ENCODE measurements at places on chromosomes 3 and 15.

- no peak for DNase-seq
Measured at GRCh38 chr3:123749711-123750110, 134.4 kb downstream of the MYLK start.

DNA sequence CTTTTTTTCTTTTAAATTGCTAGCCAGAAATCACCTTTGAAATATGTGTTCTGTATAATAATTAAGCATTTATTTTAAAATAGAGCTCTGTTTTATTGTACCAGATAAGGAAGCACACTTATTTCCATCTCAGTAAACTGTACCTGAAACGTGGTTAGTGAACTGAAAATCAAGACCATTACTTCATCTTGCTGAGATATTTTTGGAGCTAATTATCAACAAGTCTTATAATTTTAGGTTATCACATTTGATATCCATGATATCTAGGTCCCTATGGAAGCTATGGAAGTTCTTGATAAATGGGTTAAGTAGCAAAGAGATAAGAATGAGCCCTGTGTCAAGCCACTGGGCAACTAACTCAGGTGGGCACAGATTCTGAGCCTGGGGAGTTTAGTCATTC lies 187.2 kb downstream of the NFKBIZ start:
- no peak for DNase-seq

DNA sequence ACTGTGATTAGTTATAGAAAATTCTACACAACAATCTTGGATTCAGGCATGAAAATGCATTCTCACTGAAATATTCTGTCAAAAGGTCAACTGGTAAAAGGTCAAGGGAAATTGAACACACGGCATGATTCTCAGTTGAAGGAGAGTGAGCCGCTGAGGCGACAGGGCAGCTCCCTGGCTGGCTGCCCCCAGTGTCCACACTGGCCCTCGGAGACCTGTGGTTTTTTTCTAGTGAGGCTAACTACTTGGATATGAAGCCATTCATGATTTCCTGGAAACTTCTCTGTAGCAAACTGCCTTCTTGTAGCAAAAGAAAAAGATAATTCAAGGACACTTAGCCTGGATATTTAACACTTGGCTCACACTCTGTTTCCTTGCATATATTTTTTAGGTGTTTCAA lies 37.2 kb downstream of the AADACL2 start:
- DNase-seq: no peak

- DNase-seq: no peak
Measured at GRCh38 chr3:160879859-160880258, 123.8 kb downstream of the PPM1L start.

DNA sequence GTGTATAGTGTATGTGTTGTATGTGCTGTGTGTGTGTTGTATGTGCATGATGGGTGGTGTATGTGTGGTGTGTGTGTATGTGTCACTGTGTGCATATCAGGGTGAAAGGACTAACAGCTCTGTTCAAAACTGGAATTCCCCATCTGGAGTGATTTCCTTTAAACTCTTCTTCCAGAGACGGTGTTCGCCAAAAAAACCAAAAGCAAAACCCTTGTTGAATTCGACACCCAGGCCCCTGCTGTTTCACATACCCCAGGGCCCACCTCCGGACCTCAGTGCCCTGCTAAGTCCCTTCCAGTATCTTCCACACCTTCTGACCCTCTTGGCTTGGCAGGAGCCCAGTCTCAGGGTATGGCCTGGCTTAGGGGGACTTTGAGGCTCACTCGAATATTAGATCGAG lies 44.9 kb upstream of the SEC13 start:
- DNase-seq: no peak

DNA sequence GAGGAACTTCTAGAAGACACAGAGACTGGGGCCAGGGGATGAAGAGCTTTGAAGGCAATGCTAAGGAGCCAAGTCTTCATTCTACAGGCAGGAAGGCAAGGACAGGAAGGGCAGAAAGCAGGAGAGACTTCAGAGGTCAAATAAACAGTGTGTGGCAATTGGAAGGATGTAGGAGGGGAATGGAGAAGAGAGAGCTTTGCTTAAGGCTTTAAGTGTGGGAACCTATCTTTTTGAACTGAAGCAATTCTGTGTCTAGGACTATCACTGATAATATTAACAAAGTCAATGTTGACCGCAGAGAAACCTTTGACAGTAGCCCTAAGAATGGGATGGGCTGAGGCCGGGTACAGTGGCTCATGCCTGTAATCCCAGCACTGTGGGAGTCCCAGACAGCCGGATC lies 325.0 kb downstream of the FOXP1 start:
- DNase-seq: no peak

DNA sequence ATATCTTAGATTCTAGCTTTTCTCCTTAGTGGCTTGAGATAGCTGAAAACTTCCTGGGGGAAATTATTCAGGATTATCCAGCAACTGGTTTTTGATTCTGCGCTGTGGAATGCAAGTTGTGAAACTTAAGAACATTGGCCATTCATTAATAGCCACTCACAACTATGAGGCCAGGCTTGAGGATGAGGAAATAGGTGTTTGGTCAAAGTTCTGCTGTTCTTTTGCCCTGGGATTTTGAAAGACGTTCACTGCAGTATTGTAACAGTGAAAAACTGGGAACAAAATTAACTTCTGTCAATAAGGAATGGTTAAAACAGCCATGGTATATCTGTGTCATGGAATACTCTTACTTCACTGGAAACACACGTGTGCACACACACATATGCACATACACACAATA lies 44.1 kb downstream of the CTXND1 start:
- no peak for DNase-seq

- no peak for DNase-seq
Measured at GRCh38 chr3:159960188-159961148, 28.2 kb upstream of the IL12A start.

- DNase-seq: peak; percentile 64
Measured at GRCh38 chr15:43225201-43225949, 4.6 kb upstream of the EPB42 start.

GRCh38 chr15:94610069-94610468 lies 378.7 kb downstream of the MCTP2 start:
- DNase-seq: no peak

DNA sequence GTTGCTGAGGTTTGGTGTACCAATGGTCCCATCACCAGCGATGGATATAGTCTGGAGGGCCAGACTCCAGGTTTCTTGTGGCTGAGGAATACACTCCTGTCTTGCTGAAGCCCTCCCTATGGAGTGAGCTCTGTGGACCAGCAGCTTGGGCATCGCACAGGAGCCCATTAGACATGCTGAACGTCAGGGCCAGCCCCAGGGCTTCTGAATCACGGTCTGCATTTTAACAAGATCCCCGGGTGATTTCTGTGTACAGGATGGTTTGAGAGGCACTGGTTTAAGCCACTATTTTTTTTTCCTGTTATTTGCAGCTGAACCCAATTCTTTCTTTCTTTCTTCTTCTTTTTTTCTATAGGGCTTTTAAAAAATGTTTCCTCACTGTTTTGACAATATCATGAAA lies 69.5 kb upstream of the XCR1 start:
- no peak for DNase-seq

DNA sequence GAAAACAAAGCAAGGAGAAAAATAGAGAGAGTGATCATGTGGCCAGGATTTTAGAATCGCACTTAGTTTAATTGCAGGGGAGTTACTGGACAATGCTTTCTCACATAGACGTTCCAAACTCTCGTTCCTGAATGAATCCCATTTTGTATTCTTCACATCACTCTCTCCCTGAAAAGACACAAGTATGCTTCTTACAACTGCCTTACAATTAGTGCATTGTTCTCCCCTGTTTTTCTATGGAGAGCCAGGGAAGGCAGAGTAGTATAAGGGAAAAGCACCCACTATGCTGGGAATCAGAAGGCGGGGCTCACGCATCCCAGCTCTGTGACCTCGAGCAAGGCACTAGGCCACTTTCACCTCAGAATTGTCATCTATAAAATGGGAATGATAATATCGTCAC lies 14.4 kb downstream of the TMOD2 start:
- no peak for DNase-seq

DNA sequence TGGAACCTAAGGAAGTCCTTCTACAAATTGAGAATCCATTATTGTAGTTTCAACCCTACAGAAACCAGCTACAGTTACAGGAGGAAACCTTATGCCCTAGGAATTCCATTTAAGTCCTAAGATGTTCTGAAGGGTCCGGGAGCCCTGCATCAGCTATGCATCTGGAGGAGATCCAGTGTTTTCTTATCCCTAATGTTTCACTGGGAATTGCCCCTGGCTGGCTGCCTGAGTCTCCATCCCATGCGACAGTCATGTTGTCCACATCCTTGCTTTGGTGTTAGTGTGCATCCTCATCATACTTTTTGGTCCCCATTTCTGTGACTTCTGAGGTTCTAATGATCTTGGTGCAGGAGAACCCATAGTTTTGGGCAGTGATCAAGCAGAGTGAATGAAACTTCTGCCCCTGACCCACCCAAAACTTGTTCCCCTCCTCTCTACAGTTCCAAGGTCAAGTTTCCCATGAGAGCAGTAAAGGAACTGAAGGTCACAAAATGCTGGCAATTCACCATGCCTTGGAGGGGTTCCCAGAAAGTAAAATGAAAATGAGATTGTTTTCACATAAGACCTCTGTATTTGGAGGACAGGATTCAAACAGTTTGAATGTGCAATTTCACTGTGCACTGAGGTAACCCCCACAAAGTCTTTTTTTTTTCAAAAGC lies 121.9 kb upstream of the PHLDB2 start:
- no peak for DNase-seq

DNA sequence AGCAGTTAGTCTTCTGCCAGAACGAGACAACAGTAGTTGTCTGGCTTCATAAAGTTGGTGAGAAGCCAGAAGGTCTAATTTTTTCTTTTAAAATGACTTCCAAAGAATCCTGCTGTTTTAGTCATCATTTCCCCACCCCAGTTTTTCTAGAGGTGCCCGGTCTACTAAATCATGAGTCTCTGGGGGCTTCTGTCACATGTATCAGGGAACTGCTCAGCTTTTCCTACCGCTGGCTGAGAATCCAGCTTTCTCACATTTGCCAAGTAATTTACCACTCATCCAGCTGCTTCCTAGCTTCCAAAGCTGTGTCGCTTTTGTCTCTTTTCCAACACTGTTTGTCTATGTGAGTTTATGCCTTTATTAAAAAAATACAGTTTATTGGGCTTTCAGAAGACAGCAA lies 183.3 kb downstream of the NSUN3 start:
- no peak for DNase-seq

DNA sequence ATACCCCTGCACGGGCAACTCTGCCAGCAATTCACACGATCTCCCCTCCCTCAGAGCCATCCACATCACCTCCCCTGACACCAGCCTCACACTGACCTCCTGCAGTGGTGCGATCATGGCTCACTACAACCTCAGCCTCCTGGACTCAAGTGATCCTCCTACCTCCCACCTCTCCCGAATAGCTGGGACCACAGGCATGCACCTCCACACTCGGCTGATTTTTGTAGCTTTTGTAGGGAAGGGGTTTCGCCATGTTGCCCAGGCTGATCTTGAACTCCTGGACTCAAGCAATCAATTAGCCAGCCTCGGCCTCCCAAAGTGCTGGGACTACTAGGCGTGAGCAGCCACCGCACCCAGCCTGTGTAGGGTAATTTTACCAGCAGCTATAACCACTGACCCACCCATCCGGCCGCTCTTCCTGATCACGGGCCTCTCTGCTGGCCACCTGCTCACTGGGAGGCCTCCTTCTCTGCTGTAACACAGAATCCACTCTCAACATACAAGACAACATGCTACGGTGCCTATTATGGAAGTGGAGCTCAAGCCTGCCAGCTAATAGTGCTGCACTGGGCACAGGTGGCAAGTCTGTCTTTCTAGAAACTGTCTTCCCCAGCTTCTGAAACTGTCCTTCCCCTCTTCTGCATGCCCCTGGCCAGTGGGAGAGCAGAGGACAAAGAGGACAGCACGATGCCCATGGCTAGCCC lies 4.6 kb downstream of the GP9 start:
- no peak for DNase-seq

GRCh38 chr3:161559177-161559998 lies 62.8 kb downstream of the OTOL1 start:
- DNase-seq: no peak

DNA sequence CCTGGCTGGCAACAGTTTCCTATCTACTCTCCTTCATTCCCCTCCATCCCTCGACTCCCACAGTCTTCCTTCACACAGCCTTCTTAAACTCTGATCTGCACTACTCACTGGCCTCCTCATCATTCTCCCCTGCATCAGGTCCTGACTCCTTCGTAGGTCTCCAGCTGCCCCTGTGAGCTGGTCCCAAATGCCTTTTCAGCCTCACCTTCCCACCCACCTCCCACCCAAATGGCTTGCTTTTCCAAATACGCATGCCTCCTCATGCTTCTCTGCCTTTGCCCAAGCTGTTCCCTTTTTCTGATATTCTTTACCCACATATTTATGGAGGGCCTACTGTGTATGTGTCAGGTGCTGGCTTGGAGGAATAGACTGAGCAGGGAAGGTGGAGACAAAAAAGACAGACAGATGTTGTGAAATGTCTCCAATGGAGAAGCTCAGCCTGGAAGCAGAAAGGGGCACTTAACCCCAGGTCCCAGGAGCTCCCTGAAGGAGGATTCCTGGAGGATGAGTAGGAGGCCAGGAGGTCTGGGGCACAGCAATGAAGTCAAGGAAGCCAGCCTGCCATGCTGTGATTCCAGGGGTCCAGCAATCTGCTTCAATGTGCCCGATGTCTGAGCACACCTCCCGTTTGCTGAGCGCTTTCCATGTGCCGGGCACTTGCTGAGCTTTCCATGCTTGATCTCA lies 252.2 kb downstream of the SHQ1 start:
- no peak for DNase-seq

GRCh38 chr3:18723206-18723810 lies 298.2 kb upstream of the SATB1 start:
- no peak for DNase-seq

- DNase-seq: peak; percentile 92
Measured at GRCh38 chr3:14261229-14261628, 82.6 kb downstream of the LSM3 start.

GRCh38 chr15:55084673-55085072 lies 112.1 kb downstream of the RSL24D1 start:
- DNase-seq: no peak

DNA sequence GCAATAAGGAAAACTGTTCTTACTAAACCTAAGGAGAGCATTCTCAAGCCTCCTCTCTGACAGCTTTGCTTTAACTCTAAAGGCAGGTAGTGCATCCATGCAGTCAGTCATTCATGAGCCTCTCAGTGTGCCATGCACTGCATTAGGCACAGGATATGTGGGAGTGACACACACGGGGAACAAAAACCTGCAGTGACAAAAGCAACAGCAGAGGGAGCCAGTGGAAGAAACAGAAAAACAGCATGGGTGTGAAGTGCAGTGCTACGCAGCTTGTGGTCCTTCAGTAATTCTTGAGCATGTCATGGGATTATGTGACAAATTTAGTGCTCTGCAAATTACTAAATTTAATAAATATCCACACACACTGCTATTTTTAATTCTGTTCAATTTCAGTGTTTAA lies 230.7 kb downstream of the BBX start:
- DNase-seq: no peak

- peak; percentile 75 for DNase-seq
Measured at GRCh38 chr3:160225176-160226025, at the start of gene C3orf80. Gene C3orf80 (plus strand): TSS chr3:160225422. CDS start chr3:160225636, 214 bp downstream.

DNA sequence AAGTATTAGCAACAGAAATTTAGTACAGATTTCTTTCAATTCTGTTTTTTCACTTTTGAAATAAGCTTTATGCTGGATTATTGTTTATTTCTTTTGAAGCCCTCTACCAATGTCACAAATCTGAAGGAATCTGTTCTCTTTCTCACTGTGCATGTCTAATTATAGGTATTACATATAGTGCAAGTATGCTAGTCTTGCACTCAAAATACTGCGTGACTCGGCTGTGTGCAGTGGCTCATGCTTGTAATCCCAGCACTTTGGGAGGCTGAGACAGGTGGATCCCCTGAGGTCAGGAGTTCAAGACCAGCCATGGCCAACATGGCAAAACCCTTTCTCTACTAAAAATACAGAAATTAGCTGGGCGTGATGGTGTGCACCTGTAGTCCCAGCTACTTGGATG lies 95.8 kb upstream of the PLAAT1 start:
- DNase-seq: no peak

- DNase-seq: no peak
Measured at GRCh38 chr15:92914103-92914499, 14.0 kb downstream of the CHD2 start.

Data from activated CD8-positive, alpha-beta memory T cell treated with anti-CD3 and anti-CD28 coated beads for 24 hours (primary cell).